ENCODE measurements at places on chromosomes 12 and 14.
A peak's percentile ranks its signal among the peaks of the same experiment; 100 is the strongest.

DNA sequence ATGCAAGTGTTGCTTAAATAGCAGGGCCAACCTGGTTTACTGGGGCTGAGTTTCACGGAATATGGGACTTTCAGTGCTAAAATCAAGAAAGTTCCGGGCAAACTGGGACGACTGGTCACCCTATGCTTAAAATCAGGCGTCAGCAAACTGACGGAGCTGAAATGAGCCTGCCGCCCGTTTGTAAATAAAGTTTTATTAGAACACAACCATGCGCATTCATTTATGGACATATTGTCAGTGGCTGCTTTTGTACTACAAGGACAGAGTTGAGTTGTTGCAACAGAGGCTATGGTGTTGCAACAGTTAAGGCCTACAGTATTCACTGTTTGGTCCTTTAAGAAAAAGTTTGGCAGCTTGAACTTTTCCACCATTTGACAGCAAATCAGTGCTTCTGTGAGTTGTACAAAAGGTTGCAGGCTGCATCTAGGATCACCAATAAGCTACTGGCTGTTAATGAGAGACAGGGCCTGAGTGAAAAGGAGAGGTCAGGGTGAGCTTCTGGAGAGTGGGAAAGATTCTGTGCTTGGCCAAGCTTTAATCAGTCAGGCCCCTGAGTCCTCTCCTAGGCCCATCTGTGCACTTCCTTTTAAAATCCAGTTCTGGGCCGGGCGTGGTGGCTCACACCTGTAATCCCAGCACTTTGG, 13.3 kb downstream of the SELPLG start:
- DNase-seq, result peak; percentile 84

DNA sequence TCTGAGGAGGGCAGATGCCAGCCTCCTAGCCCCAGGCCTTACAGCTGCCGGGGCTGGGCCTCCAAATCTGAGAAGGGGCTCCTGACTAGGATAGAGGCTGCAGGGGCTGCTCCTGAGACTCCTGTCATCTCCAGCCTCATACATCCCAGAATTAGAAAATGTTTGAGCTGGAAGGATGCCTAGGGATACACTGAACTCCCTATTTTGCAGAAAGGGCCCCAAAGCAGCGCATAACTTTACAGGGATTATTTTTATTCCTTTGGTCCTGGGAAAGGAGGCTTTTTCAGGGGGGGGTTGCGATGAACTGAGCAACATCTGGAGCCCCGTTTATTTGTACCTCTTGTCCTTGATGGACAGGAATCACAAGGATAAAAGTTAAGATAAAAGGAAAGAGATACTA, 35.9 kb upstream of the SLC38A2 start:
- DNase-seq, result no peak

DNA sequence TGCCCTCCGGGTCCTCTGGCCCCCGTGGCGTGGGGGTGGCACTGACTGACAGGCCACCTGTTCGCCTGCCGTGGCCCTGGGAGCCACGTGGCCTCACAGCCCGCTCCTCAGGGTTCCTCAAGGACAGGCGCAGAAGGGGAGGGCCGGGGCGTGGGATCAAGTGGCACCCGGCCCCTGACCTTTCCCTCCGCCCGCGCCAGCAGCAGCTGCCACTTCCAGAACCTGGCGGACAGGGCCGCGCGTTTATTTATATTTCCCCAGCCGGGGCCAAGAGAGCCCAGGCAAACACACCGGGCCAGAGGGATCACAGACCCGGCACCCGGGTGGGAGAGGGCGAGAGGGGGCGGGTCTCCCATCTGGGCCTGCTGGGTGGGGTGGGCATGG, 92.6 kb downstream of the RFLNA start:
- DNase-seq, result no peak

- no peak for DNase-seq
Measured at GRCh38 chr14:22588526-22589095, 413 bp downstream of the DAD1 start.

GRCh38 chr14:30292541-30292940, 266.4 kb upstream of the G2E3 start:
- no peak for DNase-seq

DNA sequence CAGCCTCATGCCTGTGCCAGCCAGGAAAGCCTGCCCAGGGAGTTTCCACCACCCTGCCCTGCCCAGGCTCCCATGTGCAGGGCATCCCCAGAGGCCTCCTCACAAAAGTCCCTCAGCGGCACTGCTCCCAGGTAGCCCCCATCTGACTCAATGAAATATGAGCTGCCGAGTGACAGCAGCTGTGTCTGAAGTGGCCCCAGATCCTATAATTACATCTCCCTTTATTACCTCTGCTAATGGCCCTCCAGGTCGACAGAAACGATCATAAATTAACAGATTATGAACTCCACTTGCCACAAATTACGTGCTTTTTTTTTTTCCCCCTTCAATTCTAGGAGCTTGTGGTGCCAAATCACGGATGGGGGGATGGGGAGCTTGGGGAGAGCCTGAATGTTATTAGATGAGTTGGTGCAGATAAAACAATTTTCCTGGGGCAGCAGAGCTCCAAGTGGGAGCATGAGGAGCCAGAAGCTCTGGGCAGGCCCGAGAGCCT, 110.4 kb downstream of the ESRRB start:
- DNase-seq, result no peak

DNA sequence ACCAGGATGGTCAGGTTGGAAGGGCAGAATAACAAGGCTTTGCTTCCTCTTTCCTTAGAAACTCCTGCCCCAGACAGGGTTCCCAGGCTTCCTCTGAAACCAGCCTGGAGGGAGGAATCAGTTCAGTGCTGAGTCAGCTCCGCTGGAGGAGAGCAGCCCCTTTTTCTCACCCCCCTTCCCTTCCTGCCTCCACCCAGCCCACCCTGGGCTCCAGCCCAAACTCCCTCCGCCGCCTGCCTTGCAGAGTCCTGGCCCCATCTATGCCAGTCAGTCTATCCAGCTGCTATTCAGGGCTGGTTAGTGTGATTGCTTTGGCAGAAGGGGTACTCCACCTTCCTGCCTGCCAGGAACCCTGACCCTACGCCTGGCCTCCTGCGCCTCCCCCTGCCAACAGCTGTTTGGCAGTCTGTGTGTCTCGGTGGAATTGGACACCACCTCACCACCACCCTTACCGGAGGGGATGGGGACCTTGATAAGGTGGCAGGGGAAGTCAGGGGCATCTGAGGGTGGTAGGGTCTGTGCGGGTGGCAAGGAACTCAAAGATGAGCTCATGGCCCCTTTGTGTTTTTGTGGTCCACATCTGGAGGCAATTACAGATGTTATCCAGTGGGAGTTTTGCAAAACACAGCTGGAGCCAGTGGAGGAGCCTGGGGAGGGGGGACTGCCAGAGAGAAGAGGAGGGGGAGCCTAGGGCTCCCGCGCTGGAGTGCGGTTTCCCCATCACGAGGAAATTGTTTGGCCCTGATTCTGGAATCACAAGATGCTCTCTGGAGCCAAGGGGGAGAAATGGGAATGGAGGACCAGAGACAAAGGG, 12.2 kb downstream of the MMP14 start:
- peak; percentile 95 for DNase-seq

- no peak for DNase-seq
Measured at GRCh38 chr12:113889891-113890581, 76.1 kb downstream of the RBM19 start.

GRCh38 chr12:102322254-102322653, 124.6 kb upstream of the PMCH start:
- no peak for DNase-seq

GRCh38 chr14:71338153-71338552, 430.9 kb downstream of the PCNX1 start:
- no peak for DNase-seq

- no peak for DNase-seq
Measured at GRCh38 chr12:13587721-13588390, 391.3 kb downstream of the EMP1 start.
